ENCODE measurements at places on chromosomes 1 and 21. TPM values are rescaled to one million over a fixed set of nuclear protein-coding genes. Genes with fewer than 3 reads are reported as not detected.

Gene PTGS2
- total RNA-seq, result 2.1 TPM

- no peak for DNase-seq
Measured at GRCh38 chr1:58779059-58779754, 4.6 kb downstream of the JUN start.

- no peak for DNase-seq
Measured at GRCh38 chr21:37000381-37000780, 6.1 kb upstream of the RIPPLY3 start.

DNA sequence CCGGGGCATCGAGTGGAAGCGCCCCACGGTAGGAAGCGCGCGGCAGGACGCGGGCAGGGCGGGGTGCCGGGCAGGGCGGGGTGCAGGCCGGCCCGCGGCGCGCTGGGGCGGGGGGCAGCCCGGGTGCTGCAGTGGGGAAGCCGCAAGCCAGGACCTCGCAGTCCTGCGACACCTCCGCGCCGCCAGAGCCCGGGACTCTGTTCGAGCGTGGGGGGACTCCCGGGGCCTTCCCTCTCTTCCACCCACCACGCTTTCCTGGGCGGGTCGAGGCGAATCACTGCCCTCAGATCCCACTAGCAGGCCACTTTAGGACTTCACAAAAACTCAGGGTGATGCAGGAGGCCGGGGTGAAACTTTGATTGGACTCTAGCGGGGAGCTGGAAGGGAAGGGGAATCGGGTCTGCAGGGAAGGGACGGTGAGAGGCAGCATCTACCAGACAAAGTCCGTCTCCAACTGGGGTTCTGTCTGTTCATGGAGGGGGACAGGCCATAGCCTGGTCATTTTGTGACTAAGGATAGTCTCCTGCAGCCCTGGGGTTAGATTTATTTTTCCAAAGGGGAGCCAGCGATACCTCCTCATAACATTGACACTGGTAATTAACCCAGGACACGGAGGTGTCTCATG, 623 bp downstream of the CAPN2 start:
- no peak for DNase-seq

DNA sequence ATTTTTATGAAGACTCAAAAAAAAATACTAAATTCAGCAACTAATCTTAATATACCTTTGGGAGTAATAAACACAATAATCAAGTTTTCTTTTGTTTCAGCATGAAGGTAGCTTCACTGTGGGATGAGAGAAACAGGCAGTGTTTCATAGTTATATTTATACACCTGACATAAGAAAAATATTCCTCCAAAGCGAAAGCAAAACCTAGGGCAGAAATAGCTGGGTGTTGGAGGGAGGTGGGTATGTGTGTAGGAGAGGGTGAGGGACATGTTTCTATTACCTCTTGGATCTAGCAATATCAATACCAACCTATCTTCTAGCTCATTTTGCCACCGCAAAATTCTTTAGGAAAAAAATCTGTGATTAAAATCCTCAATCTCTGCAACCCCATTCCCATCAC, 24.9 kb upstream of the MAN1A2 start:
- no peak for DNase-seq

Gene TRIM67
- total RNA-seq, result 0.58 TPM

- no peak for DNase-seq
Measured at GRCh38 chr1:160879056-160879455, 5.9 kb downstream of the ITLN1 start.

Gene MIXL1
- total RNA-seq, result 0.10 TPM

DNA sequence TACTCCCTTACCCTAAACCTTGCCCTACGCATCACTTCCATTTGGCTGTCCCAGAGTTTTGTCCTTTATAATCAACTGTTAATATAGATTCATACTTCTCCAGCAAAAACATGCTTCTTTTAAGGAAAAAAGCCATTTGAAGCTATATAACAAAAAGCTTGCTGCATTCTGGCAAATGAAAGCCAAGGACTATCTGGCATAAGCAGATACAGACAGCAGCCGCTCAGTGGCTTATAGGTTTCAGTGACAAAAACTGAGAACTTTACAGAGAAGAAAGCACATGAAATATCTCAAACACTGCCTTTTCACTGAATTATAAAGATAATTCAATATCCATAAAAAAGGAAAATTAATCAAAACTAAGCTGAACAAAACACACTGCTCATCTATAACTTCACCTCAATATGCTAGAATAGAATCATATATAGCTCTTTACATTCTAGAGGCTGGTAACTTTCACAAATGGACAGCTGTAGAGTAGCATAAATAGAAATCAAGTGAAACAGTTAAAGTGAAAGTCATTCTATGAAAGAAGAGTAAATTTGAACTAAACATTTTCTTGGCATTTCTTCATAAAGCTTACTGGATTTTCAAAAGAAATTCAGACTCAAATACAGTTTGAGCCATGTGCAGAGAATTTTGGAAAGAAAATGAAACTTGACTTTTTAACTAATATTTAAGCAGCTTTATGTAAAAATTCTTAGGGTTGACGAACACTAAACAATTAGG, 19.6 kb downstream of the CDC42BPA start:
- no peak for DNase-seq

Measured in glomerular endothelial cell (primary cell).